ENCODE measurements at places on chromosomes 6 and 20.

DNA sequence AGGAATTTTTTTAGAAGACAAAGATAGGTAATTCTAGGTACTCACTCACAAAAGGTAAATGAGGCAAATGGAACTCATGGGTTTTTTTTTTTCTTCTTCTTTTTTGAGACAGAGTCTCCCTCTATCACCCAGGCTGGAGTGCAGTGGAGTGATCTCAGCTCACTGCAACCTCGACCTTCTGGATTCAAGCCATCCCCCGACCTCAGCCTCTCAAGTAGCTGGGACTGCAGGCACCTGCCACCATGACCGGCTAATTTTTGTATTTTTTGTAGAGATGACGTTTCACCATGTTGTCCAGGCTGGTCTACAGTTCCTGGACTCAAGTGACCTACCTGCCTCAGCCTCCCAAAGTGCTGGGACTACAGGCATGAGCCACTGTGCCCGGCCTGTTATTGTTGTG, 126.1 kb downstream of the LRRC1 start:
- DNase-seq: no peak

- DNase-seq: no peak
Observed at GRCh38 chr6:1399085-1399780, 9.9 kb downstream of the FOXF2 start.

DNA sequence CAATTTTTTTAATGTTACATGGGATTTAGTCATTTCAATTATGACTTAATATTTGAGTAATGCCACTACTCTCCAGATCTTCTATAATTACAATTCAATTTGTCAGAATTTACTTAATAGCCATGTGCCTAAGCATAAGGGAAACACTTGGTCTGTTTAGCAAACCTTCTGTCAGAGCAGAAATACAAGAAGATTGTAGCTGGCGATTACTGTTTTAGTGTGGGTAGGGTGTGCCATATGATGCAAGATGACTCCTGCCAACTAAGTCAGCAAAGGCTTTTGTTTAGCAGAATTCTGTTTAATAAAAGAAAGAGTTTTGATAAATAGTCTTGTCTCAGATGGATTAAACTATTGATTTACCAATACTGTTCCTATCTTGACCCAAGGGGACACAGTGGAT, 455.4 kb downstream of the RNF144B start:
- no peak for DNase-seq

DNA sequence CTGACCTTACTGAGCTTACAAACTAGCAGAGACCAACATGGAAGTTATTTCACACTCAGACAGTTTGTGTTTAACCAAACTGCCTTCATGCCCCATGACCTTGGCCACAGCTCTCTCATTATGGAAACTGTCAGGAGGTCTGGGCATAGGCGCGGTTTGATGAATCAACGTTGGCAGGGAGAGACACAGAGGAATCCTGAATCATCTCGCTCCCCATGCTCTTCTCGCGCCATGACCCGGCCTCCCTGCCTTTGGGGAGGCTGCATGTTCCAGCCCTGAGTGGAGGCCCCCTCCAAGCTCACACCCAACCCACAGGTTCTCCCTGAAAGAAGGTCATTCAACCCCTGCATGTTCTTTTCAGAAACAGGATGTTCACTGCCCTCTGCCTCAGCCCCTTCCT, 15.9 kb upstream of the GDAP1L1 start:
- peak; percentile 26 for DNase-seq

GRCh38 chr6:124974771-124975377, 12.6 kb downstream of the RNF217 start:
- DNase-seq: no peak

- peak; percentile 69 for DNase-seq
Observed at GRCh38 chr20:50245498-50246366, 55.1 kb downstream of the CEBPB start.

- no peak for DNase-seq
Observed at GRCh38 chr20:24868396-24868927, 80.6 kb upstream of the CST7 start.

DNA sequence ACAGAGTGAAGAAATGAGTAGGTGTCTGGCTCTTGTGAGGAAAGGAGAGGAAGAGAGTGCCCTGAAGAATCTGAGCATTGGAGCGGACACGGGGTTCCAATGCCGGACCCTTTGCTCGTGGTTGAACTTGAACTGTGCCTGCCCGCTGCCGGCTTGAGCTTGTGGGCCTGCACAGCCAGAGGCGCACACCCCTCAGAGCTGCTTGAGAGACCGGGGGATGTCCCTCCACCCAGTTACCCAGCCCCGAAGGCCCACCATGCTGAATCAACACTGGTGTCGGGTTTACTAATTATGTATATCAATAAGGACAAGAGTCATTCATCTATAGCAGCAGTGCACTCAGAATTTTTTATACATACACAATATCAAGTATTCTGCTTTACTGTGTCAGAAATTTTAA, 218.3 kb upstream of the CST7 start:
- no peak for DNase-seq

DNA sequence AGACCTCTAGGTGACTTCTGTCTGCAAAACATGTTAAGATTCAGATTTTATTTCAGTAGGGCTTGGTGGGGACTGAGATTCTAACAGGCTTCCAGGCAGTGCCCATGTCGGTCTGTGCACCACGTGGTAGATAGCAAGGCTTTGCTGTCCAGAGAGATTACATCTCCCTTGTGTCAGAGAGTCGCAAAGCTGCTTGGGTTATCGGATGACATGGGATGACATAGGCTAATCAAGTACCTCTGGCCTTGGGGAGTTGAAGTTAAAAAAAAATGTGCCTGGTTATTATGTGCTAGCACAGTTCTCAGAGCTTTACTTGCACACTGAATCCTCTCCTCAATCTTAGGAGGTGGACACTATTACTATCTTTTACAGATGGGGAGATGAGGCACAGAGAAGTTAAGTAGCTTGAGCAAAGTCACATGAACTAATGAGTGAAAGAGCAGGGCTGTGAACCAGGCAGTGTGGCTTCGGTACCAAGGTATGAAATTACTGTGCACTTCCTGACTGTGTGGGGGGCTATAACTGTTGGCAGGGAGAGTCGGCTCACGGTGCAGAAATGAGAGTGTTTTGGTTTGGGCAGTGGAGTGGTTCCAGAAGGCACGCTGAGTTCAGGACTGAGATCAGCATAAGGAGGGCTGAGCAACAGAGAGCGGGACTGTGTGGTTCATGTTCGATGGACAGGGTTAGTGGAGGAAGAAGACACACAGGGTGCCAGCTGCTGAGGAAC, 41.1 kb downstream of the FARS2 start:
- DNase-seq: no peak

DNA sequence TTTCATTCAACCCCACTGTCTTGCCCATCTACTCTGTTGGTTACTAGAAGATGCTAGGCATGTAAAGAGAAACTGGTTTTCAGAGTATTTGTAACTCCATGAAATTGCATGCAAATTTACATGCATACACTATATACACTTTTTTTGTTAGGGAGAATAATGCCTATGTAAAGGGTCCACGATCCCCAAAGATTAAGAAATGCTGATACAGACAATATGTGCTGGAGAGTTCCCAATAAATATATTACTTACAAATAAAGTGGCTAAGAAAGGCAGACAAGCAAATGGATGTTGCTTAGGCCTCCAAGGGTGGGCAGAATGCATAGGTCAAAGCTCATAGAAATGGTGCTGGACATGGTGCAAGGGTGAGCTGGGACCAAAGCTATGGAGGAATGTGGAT, 109.6 kb upstream of the NHSL1 start:
- DNase-seq: no peak

DNA sequence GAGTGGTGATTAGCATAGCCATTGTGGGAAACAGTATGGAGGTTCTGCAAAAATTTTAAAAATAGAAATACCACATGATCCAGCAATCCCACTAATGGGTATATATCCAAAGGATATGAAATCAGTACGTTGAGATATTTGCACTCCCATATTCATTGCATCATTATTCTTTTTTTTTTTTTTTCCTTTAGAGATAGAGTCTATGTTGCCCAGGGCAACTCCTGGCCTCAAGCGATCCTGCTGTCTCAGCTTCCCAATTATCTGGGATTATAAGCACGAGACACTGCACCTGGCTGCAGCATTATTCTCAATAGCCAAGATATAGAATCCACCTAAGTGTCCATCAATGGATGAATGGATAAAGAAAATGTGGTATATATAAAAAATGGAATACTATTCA, 6.9 kb upstream of the MCCD1 start:
- no peak for DNase-seq

DNA sequence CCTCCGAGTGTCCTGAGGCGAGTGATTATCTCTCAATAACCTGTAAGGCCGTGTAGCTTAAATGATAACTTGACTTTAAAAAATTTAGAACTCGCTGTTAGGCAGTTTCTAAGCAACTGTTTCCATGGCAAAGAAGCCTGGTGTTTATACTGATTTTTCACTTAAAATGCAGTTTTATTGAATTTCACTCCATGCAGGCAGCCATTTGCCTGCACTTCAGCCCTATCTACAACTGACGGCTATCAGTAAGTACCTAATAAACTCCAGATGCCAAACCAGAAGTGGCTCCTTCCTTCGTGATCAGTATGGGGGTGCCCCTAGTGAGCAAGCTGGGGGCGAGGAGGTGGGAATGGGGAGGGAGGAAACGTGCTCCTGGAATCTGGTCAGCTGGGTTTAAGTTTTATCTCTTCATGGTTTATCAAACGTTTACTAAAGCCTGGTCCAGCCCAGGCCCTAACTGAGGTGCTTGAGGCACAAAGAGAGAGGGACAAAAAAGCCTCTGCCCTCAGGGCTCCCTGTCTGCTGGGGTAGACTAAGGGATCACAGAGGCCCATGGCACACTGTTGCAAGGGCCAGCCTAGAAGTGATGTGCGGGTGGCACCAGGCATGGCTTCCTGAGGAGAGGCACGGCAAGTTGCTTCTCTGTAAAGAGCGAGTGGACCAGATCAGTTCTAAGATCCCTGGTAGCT, 45.5 kb downstream of the TTI1 start:
- no peak for DNase-seq

- peak; percentile 54 for DNase-seq
Observed at GRCh38 chr6:80217794-80218193, 111.3 kb downstream of the BCKDHB start.

GRCh38 chr6:166647896-166648295, 20.8 kb upstream of the RPS6KA2 start:
- DNase-seq: no peak

DNA sequence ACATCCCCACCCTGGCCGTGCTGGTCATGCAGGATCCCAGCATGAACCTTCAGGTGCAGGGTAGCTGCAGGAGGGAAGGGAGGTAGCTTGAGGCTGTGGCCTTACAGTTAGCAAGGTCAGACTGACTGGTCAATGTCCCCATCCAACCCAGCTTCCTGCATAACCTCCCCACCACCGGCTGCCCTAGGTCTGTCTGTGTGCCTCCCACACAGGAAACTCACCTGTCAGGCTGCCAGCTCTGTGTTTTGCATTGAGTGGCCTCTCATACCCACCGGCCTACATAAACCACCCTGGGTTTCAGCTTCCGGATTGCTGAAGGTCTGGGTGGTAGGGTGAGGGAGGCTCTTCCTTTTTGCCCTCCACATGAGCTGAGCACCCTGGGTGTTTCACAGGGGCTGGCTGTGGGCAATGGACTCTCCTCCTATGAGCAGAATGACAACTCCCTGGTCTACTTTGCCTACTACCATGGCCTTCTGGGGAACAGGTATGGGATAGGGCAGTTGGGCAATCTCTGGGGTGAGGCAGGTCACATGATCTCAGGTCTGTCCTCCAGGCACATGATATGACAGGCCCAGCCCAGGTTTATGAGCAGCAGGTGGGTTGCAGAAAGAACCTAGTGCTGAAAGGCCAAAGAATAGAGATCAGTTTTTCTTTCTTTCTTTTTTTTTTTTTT, 1.8 kb downstream of the CTSA start:
- no peak for DNase-seq

DNA sequence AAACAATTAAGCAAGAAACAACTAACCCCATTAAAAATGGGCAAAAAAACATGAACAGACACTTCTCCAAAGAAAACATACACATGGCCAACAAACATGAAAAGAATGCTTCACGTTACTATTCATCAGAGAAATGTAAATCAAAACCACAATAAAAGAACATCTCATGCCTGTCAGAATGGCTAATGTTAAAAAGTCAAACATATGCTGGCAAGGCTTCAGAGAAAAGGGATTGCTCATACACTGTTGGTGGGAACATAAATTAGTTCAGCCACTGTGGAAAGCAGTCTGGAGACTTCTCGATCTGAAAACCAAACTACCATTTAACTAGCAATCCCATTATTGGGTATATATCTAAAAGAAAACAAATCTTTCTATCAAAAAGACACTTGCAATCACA, 217.5 kb downstream of the TINAG start:
- DNase-seq: peak; percentile 85

GRCh38 chr6:128690063-128690462, 169.7 kb upstream of the PTPRK start:
- DNase-seq: no peak

DNA sequence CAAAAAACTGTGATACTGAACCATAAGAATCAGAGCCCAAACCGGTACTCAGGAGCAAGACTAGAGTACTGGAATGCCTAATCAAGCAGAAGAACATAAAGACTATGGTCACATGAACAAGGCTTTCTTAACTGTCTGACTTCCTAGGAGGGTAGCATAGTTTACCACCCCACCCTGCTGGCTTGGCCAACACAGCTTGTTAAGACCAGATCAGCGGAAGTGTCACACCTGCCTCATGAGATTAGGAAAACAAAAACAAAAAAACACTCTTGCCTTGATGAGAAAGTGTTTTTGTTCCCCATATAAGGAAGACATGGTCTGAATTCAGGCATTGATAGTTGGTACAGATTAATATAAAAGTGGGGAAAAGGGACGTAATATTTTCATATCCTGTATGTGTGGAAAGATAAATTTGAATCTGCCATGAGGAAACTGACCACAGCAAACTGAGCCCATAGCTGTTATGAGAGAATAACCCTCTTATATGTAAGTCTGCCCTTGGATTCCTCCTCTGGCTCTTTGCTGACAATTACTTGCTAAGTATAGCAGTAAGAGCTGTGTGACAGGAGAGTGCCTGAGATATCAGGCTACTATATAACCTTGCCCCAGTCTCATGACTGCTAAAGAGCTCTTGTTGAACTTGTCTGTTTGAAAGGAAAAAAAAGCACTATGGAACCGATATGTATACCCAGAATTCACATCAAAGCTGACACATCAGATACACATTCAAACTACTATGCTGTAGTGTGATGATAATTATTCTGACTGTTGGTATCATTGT, 197.1 kb downstream of the EPHA7 start:
- no peak for DNase-seq

GRCh38 chr6:114739656-114740055, 396.8 kb upstream of the HS3ST5 start:
- no peak for DNase-seq

- no peak for DNase-seq
Observed at GRCh38 chr6:32105433-32105832, 3.7 kb downstream of the TNXB start.
